ENCODE measurements at places on chromosomes 6 and 20.

DNA sequence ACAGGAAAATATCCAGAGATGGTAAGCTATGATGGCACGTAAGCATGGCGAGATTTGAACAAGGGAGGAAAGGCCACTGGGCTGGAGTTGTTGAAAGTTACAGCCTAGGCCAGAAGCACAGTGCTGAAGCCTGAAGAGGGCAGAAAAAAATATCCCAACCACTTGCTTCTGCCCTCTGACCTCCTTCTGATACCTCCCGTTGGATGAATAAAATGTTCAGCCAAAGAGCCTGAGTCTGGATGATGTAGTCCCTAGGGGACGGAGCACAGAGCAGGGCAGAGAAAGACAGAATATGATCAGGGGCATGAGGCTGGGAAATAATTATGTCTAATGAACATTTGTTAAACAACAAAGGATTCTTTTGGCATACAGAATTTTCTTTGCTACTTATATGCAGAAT, 19.7 kb downstream of the KLHL31 start:
- no peak for DNase-seq

DNA sequence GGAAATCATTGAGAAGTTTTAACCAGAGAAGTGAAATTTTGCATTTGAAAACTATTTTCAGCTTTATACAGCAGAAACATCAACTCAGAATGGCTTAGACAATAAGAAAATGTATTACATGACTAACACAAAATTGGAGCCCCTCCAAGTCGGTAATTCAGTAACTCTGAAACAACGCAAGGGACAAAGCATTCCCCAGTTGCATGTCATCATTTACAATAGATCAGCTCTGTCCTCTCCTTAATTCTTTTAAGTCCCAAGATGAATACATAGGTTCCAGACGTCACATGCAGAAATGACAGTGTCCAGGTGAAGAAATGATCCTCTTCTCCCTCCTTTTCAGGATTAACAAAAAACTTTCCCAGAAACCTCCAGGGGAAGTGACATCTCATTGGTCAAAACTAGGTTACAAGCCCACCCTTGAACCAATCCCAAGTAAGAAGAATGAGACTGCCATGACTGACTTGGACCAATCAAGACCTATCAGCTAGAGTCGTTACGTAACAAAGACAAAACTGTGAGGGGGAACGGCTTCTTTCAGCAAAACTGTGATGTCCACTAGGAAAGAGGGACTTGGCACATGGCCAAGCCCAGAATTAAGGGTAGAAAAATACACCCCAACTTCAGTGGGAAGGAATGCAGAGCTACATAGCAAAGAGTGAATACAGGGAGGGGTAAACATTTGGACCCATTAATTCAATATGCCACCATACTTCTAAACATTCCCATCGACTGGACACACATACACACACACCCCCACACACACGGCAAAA, 149.8 kb upstream of the PRND start:
- DNase-seq: no peak

- no peak for DNase-seq
Measured at GRCh38 chr6:52000064-52000463, 87.3 kb downstream of the PKHD1 start.

GRCh38 chr6:46320505-46320904, 149.7 kb upstream of the ENPP5 start:
- no peak for DNase-seq

- DNase-seq: no peak
Measured at GRCh38 chr20:8215361-8215781, 83.3 kb downstream of the PLCB1 start.

DNA sequence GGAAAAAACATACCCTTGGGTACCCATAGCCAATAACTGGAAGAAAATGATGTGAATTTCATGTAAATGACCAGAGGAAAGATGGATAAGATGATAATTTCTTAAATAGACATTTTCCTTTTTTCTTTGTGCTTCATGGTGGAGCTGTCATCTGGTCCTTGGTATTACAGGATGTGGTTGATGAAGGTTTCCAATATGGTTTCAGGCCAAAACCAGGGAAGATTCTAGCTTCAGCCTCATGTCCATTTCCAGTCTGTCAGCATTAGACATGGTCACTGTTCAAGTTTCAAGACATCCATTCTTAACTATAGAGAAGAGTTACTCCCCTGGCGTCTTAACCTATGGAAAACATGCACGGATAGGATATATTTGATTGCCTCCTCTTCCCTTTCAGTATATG, 63.6 kb downstream of the SSR1 start:
- DNase-seq: no peak

DNA sequence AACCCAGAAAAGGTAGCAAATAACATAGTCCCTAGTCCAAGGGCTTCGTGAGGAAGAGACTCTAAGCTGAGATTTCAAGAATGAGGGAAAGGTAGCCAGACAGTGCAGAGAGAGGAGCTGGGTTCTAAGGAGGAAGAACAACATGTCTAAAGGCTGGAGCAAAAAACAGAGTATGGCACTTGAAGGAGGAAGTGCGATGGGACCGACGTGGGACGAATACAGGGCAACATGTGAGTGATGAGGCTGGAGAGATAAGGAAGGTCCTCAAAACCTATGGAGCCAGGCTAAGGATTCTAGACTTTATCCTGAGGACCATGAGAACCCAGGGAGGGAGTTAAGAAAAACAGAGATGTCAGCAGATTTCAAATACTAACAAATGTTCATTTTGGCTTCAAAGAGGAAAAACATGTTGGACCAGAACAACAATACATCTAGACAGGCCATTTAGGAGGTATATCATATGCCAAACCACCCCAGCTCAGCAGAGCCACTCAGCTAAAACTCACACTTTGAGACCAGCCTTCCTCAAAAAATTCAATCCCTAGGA, 17.5 kb downstream of the ATXN1 start:
- DNase-seq: no peak

DNA sequence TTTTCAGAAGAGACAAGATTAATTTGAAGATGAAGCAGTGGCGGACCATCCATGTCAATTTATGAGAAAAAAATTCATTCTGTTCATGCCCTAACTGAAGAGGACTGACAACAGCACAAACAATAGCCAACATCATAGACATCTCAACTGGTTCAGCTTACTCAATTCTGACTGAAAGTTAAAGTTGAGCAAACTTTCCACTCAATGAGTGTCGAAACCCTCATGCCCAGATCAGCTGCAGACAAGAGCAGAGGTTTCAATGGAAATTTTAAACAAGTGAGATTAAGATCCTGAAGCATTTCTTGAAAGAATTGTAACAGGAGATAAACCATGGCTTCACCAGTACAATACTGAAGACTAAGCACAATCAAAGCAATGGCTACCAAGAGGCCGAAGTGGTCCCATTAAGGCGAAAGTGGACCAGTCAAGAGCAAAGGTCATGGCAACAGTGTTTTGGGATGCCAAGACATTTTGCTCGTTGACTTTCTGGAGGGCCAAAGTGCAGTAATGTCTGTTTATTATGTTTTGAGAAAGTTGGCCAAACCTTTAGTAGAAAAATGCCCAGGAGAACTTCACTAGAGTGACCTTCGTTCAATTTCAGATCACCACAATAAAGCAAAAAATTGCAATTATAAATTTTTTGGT, 6.1 kb upstream of the SFT2D1 start:
- DNase-seq: no peak

DNA sequence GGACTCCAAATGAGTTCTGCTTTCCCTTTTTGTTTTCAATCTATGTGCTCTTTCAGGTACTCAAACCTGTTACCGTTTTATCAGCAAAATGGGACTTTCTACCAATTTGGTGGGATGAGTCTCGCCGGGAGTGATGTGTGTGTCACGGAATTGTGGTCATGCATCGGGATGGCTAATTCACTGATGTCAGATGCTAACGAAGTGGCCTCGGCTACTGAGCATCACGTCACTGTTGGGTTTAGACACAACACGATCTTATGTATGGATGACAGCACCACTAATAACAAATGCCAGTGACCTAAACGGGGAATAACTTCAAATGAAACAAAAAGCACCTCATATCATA, 1.6 kb upstream of the PCK1 start:
- DNase-seq: no peak

DNA sequence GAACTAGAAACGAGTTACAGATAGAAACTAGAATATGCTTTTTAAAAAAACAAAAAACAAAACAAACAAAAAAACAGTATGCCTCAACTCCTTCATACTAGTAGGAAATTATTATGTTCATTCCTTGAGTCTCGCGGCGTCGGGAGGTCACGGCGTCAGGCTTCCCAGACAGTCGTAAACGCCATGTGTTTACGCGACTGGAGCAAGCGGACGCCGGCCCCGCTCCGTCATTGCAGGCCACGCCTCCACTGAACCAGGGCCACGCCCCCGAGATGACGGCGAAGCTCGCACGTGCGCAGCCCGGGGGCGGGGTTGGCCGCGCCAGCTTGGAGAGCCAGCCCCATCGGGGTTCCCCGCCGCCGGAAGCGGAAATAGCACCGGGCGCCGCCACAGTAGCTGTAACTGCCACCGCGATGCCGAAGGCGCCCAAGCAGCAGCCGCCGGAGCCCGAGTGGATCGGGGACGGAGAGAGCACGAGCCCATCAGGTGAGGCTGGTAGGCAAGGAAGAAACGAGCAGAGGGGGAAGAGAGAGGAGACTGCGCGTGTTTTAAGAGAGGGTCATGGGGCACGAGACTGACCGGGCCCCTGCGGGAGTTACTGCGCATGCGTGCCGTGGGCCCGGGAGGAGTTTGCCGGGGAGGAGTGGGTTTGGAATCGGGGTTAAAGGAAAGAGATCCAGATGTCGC, at the start of gene ABCF1:
TSS of gene ABCF1 (plus strand) at position 368 of the 687 bp plus-strand sequence. CDS start at position 414, 46 bp downstream.
- DNase-seq: peak; percentile 91

DNA sequence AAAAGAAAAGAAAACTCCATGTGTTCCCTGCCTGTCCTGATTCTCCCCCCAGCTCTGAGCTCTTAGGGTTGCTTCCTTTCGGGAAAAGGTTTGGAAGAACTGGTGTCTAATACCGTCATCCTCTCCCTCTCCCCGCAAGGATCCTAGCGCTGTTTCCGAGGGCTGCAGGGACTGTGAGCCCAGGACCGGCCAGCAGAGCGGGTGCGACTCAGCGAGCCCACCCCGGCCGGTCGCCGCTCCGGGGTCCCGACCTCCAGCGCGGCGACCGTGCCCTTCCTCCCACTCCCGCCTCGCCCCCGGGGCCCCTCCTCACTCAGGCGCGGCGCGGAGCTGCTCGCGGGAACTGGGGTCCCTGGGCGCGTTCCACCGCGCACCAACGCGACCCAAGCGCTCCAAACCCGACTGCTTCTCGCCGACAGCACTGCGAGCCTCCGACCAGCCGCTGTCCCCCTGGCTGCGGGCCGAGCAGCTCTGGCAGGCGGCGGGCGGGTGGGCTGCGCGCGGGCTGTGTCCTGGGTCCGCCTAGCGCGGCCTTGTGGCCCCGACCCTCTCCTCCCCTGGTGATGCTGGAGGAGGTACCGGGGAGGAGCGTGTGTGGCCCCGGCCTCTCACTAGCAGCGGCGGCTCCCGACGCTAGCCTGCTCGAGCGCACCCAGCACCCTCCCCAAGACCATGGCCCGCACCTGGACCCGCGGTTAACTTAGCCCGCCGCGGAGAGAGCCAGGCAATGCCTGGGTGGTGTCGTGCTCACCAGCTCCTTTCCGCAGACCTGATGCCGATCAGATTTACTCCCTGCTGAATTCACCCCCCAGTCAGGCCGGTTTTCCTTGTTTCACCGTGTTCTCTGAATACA, at the start of gene PLA2G7:
TSS of gene PLA2G7 (minus strand) at position 509 of the 853 bp plus-strand sequence. CDS start 12,484 bp downstream, outside the sequence.
- no peak for DNase-seq

- DNase-seq: no peak
Measured at GRCh38 chr6:147716434-147716833, 207.9 kb downstream of the SAMD5 start.

DNA sequence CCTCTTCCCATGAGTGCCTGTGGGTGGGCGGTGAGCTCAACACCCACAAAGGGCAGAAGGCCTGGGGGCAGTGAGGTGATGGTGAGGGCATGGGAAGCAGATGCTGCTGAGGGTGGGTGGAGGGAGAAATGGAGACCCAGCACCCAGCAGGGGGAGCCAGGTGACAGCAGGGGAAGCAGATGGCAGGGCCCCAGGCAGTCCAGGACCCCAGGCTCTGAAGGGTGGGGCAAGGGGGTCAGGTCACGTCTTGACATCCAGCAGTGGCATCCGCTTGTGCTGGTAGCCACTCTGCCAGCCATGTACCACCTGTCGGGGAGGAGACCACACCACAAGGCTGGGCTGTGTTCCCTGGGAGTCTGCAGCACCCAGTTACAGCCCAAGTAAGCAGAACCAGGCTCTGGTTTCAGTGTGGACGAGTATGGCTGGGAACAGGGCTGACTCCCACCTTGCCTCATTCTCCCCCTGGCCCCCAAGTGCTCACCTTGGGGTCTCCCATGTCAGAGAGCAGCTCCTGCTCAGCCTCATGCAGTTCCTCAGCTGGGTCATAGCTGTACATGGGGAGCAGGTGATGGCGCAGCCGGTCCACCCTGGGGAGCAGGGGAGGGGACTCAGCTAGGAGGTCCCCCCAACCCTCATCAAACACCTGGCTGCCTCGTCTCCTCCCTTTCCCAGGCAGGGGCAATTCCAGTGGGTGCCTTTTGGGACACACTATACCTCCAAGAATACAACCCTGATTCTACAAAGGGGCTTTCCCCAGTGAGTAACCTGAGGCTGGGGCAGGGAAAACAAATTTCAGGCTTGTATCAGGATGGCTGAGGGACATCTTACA, 2.0 kb downstream of the SMIM29 start:
- DNase-seq: no peak

DNA sequence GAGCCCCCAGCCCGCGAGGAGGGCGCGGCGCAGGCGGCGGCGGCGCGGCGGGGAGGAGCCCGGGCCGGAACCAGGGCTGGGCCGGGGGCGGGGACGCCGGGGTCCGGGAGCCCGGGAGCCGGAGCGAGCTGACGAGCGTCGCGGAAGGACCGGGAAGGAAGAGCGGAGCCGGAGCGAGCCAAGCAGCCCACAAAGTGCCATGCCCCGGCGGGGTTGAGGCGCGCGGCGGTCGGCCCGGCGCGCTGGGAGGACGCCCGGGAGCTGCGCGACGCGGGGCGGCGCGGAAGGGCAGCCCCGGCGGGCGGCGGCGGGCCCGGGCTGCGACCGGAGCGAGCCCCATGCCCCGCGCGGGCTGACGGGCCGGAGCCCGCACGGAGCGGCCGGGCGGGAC, 289 bp downstream of the FOXP4 start:
- no peak for DNase-seq

DNA sequence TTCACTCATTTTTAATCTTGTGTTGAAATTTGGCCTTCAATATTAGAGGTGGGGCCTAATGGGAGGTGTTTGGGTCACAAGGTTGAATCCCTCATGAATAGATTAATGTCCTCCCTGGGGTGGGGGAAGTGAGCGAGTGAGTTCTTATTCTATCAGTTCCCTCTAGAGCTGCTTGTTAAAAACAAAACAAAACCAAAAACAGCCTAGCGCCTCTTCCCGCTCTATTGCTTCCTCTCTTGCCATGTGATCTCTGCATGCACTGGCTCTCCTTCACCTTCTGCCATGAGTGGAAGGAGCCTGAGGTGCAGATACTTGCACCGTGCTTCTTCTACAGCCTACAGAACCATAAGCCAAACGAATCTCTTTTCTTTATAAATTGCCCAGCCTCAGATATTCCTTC, 89.6 kb upstream of the SLC35F1 start:
- DNase-seq: no peak

- DNase-seq: no peak
Measured at GRCh38 chr20:8891039-8891438, 177.8 kb upstream of the PLCB4 start.

DNA sequence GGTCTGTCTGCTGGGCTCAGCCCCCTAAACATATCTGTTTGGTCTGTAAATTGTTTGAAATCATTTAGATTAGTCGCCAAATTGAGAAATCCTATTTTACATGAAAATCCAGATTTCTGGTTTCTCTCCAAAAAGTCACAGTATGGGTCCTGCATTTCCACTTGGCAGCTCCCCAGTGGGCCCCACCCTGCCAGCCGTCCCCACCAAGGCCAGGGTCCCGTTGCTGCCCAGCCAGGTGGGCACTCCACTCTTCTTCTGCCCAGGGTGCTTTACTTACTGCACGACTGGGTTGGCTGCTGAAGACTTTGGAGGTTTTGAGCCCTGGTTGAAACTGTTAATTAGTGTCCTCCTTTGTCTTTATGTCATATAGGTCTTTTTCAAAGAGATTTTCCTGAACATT, 50.4 kb downstream of the ARFGEF2 start:
- no peak for DNase-seq

All from AG09319 (cell line).